ENCODE measurements at places on chromosomes 7 and 10. TPM values are rescaled to one million over a fixed set of nuclear protein-coding genes. Genes with fewer than 3 reads are reported as not detected.
A peak's percentile ranks its signal among the peaks of the same experiment; 100 is the strongest.

DNA sequence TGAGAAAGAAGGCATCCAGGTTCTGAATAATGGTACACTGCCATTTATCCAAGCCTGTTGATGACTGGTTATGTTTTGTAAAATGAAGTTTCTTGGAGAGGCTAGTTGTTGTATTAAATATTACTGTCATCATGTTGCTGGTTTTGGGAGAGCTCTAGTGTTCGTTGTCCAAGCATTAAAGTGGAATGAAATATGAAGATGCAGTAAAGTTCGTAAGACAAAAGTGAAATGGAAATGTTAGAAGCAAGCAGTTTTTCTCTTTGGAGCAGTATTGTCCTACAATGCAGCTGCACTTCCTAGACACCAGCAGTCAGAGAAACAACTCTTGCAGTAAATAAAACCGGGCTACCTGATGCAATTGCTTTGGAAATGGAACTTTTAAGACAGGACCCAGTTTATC, 156.8 kb upstream of the FZD1 start:
- H3K27me3 ChIP-seq, result no peaks in the 10 kb centered on the region
- H3K4me1 ChIP-seq, result no peaks in the 10 kb centered on the region
- H3K4me3 ChIP-seq, result no peak overlapping the region
- no peak for DNase-seq

- H3K4me3 ChIP-seq, result no peak overlapping the region
- H3K27ac ChIP-seq, result no peak overlapping the region
- DNase-seq, result no peak
- H3K27me3 ChIP-seq, result no peaks in the 10 kb centered on the region
- H3K4me1 ChIP-seq, result no peaks in the 10 kb centered on the region
- H3K36me3 ChIP-seq, result no peaks in the 10 kb centered on the region
Observed at GRCh38 chr10:9561821-9562505, 1455.7 kb upstream of the CELF2 start.

DNA sequence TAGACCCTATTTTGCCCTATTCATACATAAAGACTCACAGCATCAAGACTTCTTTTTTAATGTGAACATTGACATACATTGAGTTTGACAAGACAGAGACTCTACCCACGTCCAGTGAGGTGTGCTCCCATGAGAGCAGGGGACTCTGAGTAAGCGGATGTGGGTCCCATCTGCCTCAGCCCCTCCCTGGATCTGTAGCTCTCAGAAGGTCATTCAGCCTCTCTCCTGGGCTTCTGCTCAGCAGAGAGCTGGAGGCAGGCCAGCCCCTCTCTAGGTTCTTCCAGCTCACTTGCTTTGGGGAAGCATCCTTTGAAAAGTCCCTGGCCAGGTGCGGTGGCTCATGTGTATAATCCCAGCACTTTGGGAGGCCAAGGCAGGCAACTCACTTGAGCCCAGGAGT, 146.9 kb upstream of the ZMIZ1 start:
- no peak for DNase-seq
- H3K27me3 ChIP-seq, result peaks cover 5% of the 10 kb centered on the region
- no peak overlapping the region for H3K27ac ChIP-seq
- no peaks in the 10 kb centered on the region for H3K4me1 ChIP-seq

DNA sequence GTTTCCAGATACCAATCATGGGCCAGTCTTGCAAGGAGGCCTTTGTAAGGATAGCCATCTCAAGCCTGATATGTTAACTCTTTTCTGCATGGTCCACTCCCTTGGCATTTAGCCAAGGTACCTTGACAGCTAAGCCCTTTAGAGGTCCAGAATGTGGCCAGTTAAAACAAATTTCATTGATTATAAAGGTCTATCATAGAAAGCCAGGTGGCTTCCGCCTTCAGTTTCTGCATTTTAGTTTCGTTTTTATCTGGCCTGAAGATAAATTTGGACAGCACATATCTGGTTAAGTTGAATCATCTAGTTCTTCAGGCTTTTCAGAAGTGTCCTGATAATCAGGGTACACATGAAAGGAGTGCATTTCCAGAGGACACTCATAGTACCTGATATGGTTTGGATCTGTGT, 30.7 kb downstream of the ANKIB1 start:
- H3K4me3 ChIP-seq, result no peak overlapping the region
- no peak overlapping the region for H3K27ac ChIP-seq
- peaks cover 15% of the 10 kb centered on the region for H3K36me3 ChIP-seq
- H3K4me1 ChIP-seq, result peaks cover 7% of the 10 kb centered on the region

DNA sequence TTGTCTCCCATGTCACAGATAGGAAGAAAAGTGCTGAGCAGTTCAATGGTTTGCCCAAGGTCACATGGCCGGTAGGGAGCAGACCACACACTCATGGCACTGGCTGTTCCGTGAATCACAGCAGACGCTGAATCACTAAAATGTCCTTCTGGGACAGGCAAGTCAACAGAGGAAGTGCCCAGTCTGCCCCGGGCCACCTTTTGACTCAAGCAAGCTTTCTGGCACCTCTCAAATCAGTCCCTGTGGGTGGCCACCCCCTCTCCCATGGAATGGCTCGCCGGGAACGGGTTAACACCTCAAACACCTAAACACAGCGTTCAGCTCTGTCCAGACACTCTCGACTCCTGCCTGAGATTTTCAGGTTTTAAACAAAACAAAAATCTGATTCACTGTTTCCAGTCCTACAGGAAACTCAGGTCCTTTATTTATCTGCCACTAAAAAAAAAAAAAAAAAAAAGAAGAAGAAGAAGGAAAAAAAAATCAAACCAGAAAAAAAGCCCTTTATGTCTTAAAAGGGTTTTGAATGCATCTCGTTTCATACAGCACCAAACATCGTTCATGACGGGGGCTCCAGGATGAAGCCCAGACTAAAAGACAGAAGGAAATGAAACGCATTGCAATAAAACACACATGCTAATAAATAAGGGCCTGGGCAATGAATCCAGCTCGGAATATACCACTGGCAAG, 15.5 kb downstream of the CARD11 start:
- H3K4me1 ChIP-seq, result peaks cover 60% of the 10 kb centered on the region
- peaks cover 63% of the 10 kb centered on the region for H3K36me3 ChIP-seq
- H3K27ac ChIP-seq, result peak overlapping the region; percentile 92
- peak overlapping the region; percentile 60 for H3K4me3 ChIP-seq

GRCh38 chr7:43926798-43927123, 525 bp downstream of the UBE2D4 start:
- no peak for DNase-seq
- peak overlapping the region; percentile 95 for H3K4me3 ChIP-seq
- H3K4me1 ChIP-seq, result peaks cover 30% of the 10 kb centered on the region
- H3K27ac ChIP-seq, result peak overlapping the region; percentile 97
- H3K36me3 ChIP-seq, result peaks cover 10% of the 10 kb centered on the region

The WNT8B gene
- total RNA-seq, result 0.24 TPM
